ENCODE measurements at places on chromosomes 4 and X. TPM values are rescaled to one million over a fixed set of nuclear protein-coding genes. Genes with fewer than 3 reads are reported as not detected.
A peak's percentile ranks its signal among the peaks of the same experiment; 100 is the strongest.

DNA sequence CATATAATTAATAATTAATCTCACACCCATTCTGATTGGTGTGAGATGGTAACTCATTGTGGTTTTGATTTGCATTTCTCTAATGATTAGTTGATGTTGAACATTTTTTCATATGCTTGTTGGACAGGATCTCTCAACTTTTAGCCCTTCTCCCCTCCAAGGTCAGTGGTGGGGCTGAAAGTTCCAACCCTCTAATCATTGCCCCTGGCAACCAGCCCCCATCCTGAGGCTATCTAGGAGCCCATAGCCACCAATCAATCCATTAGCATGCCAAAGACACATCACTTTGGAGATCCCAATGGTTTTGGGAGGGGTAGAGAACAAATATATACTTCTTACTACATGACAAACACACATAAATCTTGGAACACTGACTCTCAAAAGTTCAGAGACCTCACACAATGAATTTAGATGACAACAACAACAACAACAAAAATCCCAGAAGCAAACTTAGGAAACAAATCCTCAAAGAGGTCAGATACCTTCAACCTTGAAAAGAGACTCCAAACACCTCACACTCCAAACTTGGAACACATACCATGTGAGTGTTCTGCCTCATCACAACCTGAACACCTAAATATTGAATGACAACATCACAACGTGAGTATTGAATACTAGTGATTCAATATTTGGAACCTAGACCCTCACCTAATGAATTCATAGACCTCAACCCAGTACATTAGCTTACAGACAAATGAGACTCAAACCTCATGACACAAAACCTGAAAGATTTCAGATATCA is 19.0 kb upstream of the PAGE4 start:
- no peak overlapping the region for H3K4me3 ChIP-seq
- no peaks in the 10 kb centered on the region for H3K4me1 ChIP-seq
- H3K36me3 ChIP-seq = no peaks in the 10 kb centered on the region
- no peaks in the 10 kb centered on the region for H3K27me3 ChIP-seq
- DNase-seq = no peak

DNA sequence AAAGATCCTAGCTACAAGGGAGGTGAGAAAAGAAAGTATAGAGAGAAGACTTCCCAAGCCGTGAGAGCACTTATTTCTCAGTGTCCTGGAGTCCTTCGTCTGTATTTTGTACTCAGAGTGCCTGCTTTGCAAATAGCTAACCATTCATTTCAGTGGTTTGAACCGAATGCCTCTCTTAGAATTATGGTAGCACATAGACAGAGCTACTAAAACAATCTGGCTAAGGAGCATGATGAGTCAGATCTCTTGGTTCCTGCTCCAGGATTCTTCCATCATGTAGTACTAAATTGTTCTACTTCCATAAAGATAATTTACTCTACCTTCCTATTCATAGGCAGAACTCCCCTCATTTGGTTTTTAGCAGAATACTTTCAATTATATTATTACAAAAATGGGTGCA is 946.6 kb downstream of the STIM2 start:
- no peaks in the 10 kb centered on the region for H3K27me3 ChIP-seq
- no peak overlapping the region for H3K4me3 ChIP-seq
- no peaks in the 10 kb centered on the region for H3K4me1 ChIP-seq
- no peaks in the 10 kb centered on the region for H3K36me3 ChIP-seq
- H3K27ac ChIP-seq = no peak overlapping the region
- no peak for DNase-seq

- DNase-seq = no peak
- H3K27ac ChIP-seq = no peak overlapping the region
- no peaks in the 10 kb centered on the region for H3K4me1 ChIP-seq
- H3K4me3 ChIP-seq = no peak overlapping the region
- no peaks in the 10 kb centered on the region for H3K27me3 ChIP-seq
- H3K36me3 ChIP-seq = no peaks in the 10 kb centered on the region
Measured at GRCh38 chr4:21415728-21416127, 532.8 kb downstream of the KCNIP4 start.

GRCh38 chr4:87445964-87446363 is 23.6 kb downstream of the NUDT9 start:
- H3K36me3 ChIP-seq = peaks cover 14% of the 10 kb centered on the region
- DNase-seq = no peak
- H3K4me3 ChIP-seq = no peak overlapping the region
- no peak overlapping the region for H3K27ac ChIP-seq
- no peaks in the 10 kb centered on the region for H3K4me1 ChIP-seq

DNA sequence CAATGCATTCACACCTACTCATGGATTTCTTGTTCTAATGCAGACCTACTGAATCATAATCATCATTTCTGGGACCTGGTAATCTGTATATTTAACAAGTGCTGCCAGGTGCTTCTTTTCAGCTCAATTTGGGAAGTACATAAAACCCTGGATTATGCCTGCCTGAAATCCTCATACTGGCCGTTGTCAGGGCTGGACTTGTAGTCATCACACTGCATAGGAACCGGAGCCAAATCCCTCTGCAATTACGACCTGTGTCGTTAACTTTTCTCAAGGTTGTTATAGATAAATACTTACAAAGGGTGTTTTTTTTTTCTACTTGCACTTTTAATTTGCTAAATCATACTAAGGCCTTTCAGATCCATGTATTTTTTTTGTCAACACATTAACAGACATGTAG is 294.9 kb upstream of the PRPS2 start:
- H3K4me3 ChIP-seq = no peak overlapping the region
- no peaks in the 10 kb centered on the region for H3K36me3 ChIP-seq
- no peak for DNase-seq
- no peaks in the 10 kb centered on the region for H3K4me1 ChIP-seq
- H3K27ac ChIP-seq = no peak overlapping the region
- H3K27me3 ChIP-seq = no peaks in the 10 kb centered on the region

GRCh38 chrX:9903146-9903545 is 64.0 kb upstream of the CLDN34 start:
- H3K4me3 ChIP-seq = no peak overlapping the region
- DNase-seq = no peak
- H3K36me3 ChIP-seq = no peaks in the 10 kb centered on the region
- no peaks in the 10 kb centered on the region for H3K4me1 ChIP-seq
- no peak overlapping the region for H3K27ac ChIP-seq

GRCh38 chrX:8743126-8743732 is 11.3 kb upstream of the ANOS1 start:
- no peak for DNase-seq
- no peaks in the 10 kb centered on the region for H3K4me1 ChIP-seq
- no peaks in the 10 kb centered on the region for H3K27me3 ChIP-seq
- no peak overlapping the region for H3K27ac ChIP-seq

- no peaks in the 10 kb centered on the region for H3K36me3 ChIP-seq
- no peaks in the 10 kb centered on the region for H3K27me3 ChIP-seq
- H3K27ac ChIP-seq = peak overlapping the region; percentile 77
- no peak overlapping the region for H3K4me3 ChIP-seq
- no peak for DNase-seq
- H3K4me1 ChIP-seq = peaks cover 34% of the 10 kb centered on the region
Measured at GRCh38 chr4:154010371-154010770, 221.5 kb upstream of the SFRP2 start.

- no peaks in the 10 kb centered on the region for H3K36me3 ChIP-seq
- no peak for DNase-seq
- peak overlapping the region; percentile 82 for H3K27ac ChIP-seq
- H3K27me3 ChIP-seq = no peaks in the 10 kb centered on the region
- peaks cover 40% of the 10 kb centered on the region for H3K4me1 ChIP-seq
Measured at GRCh38 chrX:68895341-68895755, 66.5 kb downstream of the EFNB1 start.

DNA sequence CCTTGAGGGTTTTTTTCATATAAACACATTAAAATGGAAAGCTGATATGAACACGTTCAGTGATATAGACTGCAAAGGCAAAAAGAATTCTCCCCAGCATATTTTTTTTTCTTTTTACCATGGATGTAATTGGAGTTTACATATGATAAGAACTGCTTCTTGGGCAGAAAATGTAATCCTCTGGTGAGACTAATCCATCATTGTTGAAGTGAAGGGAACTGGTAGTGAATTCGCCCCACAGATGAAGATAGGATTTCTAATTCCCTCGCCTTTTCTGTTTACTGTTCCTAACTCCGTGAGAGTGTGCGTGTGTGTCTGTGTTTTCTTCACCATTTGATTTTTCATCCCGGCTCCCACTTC is 88.9 kb downstream of the GPR143 start:
- H3K36me3 ChIP-seq = no peaks in the 10 kb centered on the region
- no peak for DNase-seq
- no peaks in the 10 kb centered on the region for H3K27me3 ChIP-seq
- peak overlapping the region; percentile 44 for H3K27ac ChIP-seq
- peaks cover 8% of the 10 kb centered on the region for H3K4me1 ChIP-seq
- no peak overlapping the region for H3K4me3 ChIP-seq

- no peaks in the 10 kb centered on the region for H3K4me1 ChIP-seq
- no peak overlapping the region for H3K27ac ChIP-seq
- H3K27me3 ChIP-seq = no peaks in the 10 kb centered on the region
- no peak for DNase-seq
- H3K36me3 ChIP-seq = no peaks in the 10 kb centered on the region
Measured at GRCh38 chr4:40196272-40196671, 559 bp upstream of the RHOH start.

- H3K27me3 ChIP-seq = no peaks in the 10 kb centered on the region
- no peaks in the 10 kb centered on the region for H3K4me1 ChIP-seq
- no peak overlapping the region for H3K27ac ChIP-seq
- no peak overlapping the region for H3K4me3 ChIP-seq
- no peaks in the 10 kb centered on the region for H3K36me3 ChIP-seq
Measured at GRCh38 chr4:9880406-9881197, 99.2 kb downstream of the DRD5 start.

DNA sequence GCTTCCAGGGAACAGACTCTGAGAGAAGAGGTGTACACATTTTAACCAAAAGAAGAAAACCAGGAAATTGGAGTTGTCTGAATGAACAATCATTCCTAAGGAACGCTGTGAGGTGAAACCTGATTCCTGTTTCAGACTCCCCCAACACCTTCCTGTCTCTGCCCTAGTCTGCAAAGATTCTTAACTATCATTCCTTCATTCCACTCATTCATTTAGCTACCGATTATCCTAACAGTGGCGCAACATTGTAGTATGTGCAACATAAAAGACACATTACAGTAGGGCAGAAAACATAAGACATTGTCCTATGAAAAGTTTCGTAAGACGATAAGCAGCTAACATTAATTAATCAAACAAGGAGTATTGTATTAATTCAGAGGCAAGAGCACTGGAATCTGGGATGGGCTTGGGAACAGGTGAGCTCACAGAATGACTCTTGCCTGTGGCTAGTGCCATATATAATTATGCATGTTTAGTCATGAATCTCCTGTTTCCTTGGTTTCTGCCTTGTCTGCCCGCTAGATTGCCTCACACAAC is 23.8 kb upstream of the ADH7 start:
- no peaks in the 10 kb centered on the region for H3K36me3 ChIP-seq
- DNase-seq = no peak
- no peaks in the 10 kb centered on the region for H3K27me3 ChIP-seq

DNA sequence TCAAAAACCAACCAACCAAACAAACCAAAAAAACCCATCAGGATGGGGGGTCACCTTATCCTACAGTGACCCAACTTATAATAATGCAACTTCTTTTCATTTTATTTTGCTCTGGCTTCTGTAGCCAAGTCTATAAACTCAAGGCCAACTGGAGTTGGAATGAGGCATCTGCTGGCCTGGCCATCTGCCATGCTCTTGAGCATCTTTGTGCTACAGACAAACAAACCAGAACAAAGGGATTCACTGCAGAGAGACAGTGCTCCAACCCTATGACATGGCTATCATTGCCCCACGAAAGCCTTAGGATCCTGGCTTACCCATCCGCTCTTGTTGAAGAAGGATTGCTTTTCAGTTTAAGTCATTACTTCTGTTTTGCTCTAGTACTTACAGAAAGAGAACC is 49.2 kb upstream of the SCRG1 start:
- peak overlapping the region; percentile 31 for H3K27ac ChIP-seq
- DNase-seq = no peak
- H3K4me1 ChIP-seq = peaks cover 25% of the 10 kb centered on the region
- H3K27me3 ChIP-seq = no peaks in the 10 kb centered on the region

DNA sequence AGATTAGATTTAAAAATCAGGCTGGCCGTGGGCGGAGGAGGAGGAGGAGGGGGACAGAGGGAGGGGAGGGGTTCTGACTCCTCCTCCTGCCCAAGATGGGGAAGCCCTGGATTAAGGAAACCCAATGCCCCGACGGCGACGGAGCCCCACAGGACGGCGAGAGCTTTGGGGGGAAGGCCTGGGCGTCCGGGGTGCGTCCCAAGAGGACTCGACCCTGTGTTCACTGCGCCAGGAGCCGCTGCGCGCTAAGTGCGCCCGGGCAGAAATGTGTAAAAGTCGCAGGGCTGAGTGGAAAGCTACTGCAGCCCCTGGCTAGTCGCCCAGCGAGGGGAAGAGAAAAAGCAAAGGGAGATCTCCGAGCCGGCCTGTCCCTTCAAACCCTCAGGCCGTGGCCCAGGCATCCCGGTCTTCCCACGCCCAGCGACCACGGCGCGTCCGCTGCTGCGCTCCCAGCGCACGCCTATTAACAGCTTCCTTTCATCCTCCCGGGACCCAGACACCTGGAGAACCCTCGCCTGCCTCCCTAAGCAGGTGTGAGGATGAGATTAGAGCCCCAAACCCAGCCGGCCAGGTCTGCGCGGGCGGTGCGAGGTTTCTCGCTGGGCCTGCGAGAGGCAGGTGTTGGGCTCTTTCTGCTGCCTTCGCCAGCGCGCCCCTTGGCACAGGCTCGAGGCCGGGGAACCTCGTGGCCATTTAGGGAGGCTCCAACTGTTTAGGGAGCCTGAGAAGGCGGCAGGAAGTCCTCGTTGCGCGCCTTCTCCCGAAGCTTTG is 1.4 kb upstream of the RPS6KA3 start:
- H3K27me3 ChIP-seq = no peaks in the 10 kb centered on the region
- DNase-seq = no peak
- H3K4me1 ChIP-seq = peaks cover 20% of the 10 kb centered on the region
- no peaks in the 10 kb centered on the region for H3K36me3 ChIP-seq

DNA sequence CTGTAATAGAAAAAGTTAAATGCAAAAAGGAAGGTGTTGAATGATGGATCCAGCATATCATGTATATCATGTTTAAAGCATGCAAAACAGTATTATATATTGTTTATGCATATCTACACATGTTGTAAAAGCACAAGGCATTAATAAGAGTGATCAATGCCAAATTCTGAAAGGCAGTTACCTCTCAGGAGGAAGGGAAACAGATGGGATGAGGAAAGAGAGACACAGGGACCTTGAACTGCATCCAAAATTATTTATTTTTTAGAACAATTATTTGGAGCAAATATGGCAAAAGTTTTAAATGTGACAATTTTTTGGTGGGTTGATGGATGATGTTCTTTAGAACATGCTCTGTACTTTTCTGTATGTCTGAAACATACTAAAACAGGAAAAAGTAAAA is 193.4 kb downstream of the CLCN4 start:
- H3K36me3 ChIP-seq = no peaks in the 10 kb centered on the region
- no peak overlapping the region for H3K27ac ChIP-seq

GRCh38 chr4:174702979-174703478 is 126.0 kb downstream of the GLRA3 start:
- no peaks in the 10 kb centered on the region for H3K36me3 ChIP-seq
- H3K4me1 ChIP-seq = no peaks in the 10 kb centered on the region
- no peaks in the 10 kb centered on the region for H3K27me3 ChIP-seq
- no peak overlapping the region for H3K4me3 ChIP-seq
- no peak overlapping the region for H3K27ac ChIP-seq

- no peak overlapping the region for H3K4me3 ChIP-seq
- peaks cover 32% of the 10 kb centered on the region for H3K36me3 ChIP-seq
- no peak for DNase-seq
- H3K4me1 ChIP-seq = no peaks in the 10 kb centered on the region
- no peaks in the 10 kb centered on the region for H3K27me3 ChIP-seq
Measured at GRCh38 chrX:40625294-40625693, 2.1 kb downstream of the MPC1L start.

TASL gene
- total RNA-seq = 0.42 TPM

JCHAIN gene
- total RNA-seq = 2.1 TPM

ASB12 gene
- total RNA-seq = not detected

CT47B1 gene
- total RNA-seq = not detected

FAAH2 gene
- 0.42 TPM for total RNA-seq

NWD2 gene
- 0.50 TPM for total RNA-seq

PDE6B gene
- total RNA-seq = 5.5 TPM

ZNF711 gene
- 0.83 TPM for total RNA-seq

SYN1 gene
- 0.66 TPM for total RNA-seq

All from esophagus muscularis mucosa (tissue), 4 donors.